ENCODE measurements at places on chromosomes 13 and 19.

DNA sequence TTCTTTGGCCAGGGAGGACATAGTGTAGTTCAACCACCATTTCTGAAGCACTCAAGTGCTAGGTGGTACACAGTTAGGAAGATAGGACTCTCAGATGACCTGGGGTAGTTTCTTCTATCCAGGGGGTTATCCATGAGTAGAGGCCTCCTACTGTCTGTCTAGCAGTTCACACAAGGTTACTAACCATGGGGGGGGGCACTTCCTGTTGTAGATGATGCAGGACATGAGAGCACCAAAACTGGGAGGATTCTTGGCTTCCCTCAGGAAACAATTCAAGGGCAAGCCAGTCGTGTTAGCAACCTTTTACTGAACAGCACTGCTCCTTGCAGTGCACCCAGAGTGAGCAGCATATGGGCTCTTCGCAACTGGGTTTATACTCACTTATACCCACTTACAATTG is 8.9 kb upstream of the TPP2 start:
- DNase-seq = no peak

DNA sequence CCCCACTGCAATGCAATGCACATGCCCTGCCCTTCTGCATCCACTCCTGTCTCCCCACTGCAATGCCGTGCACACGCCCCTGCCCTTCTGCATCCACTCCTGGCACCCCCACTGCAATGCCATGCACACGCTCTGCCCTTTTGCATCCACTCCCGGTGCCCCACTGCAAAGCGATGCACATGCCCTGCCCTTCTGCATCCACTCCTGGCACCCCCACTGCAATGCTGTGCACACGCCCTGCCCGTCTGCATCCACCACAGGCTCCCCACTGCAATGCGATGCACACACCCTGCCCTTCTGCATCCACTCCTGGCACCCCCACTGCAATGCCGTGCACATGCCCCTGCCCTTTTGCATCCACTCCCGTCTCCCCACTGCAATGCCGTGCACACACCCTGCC is 98.1 kb downstream of the KCTD15 start:
- DNase-seq = no peak

- DNase-seq = peak; percentile 8
Observed at GRCh38 chr19:7674010-7675005, 2.6 kb upstream of the MCEMP1 start.

- DNase-seq = no peak
Observed at GRCh38 chr13:70747262-70747661, 639.0 kb upstream of the KLHL1 start.

- DNase-seq = peak; percentile 77
Observed at GRCh38 chr13:85806553-85807175, 7.4 kb upstream of the SLITRK6 start.

DNA sequence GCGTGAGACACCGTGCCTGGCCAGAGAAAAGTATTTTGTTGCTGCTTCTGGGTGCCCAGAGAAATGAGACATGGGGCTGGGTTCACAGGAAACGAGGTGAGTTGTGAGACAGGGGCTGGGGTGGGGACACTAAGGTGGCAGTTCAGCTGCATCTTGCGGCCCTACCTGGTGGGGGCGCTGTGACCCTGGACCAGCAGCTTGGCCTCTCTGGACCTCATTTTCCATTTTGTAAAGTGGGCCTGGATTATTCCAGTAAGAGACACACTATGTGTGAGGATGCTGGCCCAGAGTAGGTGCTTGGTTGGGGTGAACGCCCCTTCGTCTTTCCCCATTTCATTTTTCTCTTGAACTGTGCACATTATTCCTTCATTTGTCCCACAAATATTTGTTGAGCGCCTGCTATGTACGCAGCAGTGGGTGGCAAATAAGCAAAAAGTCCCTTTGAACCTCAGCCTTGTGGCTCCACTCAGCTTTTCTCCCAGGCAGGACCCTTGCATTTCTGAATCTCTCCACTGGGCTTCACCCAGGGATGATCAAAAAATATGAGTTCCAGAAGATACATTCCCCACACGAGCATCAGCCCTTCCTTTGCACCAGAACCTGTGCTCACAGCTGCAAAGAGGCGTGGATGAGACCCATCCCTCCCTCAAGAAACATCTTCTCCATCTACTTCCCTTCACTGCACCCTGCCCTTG is 26.6 kb upstream of the OR10H1 start:
- no peak for DNase-seq

DNA sequence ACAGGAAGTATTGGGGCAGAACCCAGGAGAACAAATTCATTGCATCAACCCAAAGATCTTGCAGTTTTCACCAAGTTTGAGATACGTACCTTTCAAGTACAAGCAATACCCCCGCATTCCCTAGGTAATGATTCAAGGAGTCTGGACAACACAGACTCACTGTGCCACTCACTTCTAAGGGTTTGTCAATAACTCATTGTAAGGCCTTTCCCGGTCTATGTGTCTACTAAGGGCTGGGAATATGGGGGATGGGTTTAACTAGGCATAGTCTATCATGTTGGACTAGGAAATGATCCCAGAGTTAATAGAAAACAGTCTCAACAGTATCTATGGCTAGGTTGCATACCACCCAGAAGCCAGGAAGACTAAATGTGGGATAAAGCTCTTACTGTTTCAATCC is 8.3 kb upstream of the ITM2B start:
- no peak for DNase-seq

- no peak for DNase-seq
Observed at GRCh38 chr13:47478985-47479384, 522.1 kb downstream of the SUCLA2 start.

DNA sequence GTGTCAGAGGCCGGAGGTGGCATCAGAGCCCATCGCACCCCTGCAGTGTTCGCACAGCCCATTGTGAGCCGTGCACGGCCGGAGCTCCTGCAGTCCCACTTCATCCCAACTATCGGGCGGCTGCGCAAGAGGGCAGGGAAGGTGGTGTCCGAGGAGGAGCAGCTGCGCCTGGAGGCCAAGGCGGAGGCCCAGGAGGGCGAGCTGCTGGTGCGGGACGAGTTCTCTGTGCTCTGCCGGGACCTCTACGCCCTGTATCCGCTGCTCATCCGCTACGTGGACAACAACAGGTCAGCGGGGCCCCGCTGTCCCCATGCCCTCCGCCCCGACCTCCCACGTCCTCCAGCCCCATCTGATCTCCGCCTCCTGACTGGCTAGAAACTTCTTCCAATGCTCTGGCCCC is 85.7 kb downstream of the RYR1 start:
- DNase-seq = no peak

GRCh38 chr13:22648320-22648801 is 532.4 kb upstream of the SGCG start:
- no peak for DNase-seq

- peak; percentile 75 for DNase-seq
Observed at GRCh38 chr19:41957838-41958366, 1.2 kb downstream of the RABAC1 start.

- no peak for DNase-seq
Observed at GRCh38 chr13:38494445-38494844, 144.8 kb downstream of the UFM1 start.

DNA sequence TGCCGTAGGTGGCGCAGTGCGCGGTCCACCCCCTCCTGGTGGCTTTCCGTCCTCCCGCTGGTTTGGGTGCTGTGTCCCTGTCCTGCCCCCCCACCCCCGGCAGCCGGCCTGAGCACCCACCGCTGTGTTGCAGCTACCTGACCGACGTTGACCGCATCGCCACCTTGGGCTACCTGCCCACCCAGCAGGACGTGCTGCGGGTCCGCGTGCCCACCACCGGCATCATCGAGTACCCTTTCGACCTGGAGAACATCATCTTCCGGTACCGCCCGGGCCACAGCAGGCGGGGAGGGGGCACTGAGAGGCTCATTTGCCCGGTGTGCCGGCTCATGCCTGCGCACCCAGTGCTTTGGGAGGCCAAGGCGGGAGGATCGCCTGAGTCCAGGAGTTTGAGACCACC is 20.6 kb downstream of the GNA11 start:
- no peak for DNase-seq

DNA sequence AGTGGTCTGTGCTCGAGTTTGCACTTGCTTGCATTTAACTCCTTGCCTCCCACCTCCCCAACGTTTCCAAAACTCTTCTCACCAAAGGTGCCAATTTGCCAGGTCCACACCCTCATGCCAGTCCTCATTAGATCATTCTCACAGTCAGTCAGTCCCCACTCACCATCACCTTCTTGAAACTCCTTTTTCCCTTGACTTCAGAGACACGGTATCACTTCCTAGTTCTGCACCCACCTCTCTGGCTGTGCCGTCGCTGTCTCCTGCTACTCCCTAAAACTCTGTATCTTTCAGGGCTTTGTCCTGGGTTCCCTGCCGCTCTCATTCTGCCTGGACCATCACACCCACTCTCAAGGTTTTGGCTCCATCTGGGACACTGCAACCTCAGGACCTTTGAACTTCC is 19.6 kb downstream of the OLFM2 start:
- no peak for DNase-seq

DNA sequence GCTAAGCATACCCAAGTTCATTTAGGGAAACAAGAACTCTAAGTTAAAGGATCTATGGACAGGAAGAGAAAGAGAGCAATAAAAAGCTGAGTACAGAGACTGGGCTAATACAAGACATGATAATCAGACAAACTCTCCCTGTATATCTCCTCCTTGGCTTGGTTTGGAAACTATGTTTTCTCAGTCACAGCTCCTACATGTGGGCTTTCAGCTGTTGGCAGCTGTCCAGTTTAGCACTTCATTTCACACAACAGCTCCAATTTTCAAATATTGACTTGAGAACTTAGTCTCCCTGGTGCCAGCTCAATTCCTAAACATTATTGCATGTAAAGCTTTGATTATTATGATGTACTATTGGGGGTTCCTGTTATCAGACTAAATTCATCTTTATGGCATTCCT is 222.8 kb upstream of the OBI1 start:
- no peak for DNase-seq

DNA sequence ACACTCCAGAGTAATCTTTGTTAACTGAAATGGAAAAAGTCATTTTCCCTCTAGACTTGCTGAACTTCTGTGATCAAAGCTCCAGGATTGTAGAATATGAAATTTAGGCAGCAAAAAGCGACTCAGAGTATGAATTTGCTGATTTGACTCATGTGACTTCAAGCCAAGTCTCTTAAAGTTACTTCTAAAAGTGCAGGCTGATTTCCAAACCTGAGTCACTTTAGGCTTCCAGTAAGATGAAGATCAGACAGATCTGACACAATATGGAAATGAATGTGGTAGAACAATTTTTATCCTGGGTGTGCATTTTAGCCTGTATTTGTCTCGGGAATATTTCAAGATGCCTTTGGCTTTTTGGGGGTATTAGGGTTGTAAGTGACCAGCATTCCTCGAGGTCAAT is 151.0 kb upstream of the TMTC4 start:
- no peak for DNase-seq

- DNase-seq = no peak
Observed at GRCh38 chr19:12779162-12779993, 4.0 kb upstream of the HOOK2 start.

DNA sequence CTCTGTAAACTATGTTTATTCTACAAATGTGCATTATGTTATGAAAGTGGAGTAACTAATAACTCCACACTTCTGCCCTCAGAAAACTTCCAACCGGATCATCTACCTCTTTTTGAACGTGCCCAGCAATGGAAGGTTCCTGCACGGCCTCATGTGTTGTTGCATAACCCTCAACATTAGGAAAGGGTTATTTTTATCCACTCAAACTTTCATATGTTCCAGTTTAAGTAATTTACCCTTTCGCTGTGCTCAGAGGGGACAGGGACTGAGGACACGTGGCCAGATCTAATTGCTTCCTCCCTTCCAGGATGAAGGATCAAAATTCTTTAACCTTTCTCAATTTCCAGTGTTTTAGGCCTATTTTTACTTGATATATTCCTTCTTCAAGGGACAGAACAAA is 29.6 kb downstream of the IRS2 start:
- DNase-seq = no peak

GRCh38 chr13:37869506-37869755 is 141 bp downstream of the TRPC4 start:
- DNase-seq = no peak

GRCh38 chr13:32863596-32863995 is 152.6 kb upstream of the KL start:
- no peak for DNase-seq

DNA sequence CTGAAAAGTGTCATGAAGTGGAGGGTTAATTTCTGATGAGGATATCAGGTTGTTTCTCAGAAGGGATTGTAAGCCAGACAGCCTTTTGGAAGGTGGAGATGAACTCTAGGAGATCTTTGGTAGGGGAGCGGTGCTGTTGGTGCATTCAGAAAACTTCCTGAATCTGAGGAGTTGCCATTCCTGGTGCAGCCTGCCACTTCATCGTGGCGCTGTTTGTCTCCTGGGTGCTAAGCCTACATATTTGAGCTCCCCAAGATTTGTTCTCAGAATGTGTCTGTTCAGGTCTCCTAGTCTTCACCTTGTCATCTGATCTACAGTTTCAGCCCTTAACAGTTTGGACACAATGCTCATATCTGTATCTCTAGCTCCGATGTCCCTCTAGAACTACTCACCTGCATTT is 285.6 kb downstream of the MTUS2 start:
- DNase-seq = no peak

DNA sequence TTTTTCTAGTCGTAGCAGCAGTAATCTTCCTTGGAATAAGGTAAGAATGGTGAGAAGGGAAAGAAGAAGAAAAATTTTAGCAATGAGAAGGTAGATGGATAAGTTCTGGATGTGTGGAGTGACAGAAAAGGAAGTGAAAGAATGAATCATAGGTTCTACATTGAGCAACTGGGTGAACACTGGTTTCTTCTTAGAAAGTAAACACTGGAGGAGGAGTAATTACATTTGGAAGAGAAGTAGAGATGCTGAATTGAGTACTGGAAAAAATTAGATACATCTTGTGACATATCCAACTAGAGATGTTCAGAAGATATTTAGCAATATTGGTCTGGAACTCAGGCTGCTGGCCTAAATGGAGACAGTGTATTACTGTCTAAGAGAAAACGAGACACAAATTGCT is 148.5 kb downstream of the GPC5 start:
- no peak for DNase-seq

DNA sequence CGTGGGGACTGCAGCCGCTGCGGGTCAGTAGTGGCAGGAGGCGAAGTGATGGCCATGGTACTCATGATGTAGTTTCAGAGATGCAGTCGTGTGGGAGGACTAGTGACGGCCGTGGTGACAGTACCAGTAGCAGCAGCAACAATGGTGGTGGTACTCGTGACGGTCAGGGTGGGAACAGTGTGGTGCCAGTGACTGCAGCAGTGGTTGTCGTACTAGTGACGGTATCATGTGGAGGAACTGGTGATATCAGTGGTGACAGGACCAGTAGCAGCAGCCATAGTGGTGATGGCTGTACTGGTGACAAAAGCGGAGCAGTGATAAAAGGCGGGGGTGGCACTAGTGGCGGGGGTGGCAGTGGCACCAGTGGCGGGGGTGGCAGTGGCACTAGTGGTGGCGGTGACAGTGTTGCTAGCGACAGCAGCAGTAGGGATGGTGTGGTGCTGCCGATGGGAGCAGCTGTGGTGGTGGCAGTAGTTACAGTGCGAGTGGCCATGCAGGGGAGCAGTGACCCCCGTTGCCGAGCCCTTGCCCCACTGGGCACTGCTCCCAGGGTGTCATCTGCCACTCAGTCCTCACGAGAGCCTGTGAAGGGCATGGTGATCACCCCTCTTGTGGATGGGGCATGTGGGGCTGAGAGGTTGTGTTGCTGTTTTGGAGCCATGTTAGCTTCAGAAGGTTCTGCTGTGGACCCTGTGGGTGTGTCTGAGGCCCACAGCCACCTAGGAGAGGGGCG is 22.7 kb downstream of the ADPRHL1 start:
- DNase-seq = no peak
